ENCODE measurements at places on chromosomes 12 and 14.

- DNase-seq = peak; percentile 9
These were observed 15.8 kb upstream of the CPNE8 start for GRCh38 chr12:38921025-38921677.

GRCh38 chr14:99356031-99356608, 84.1 kb upstream of the BCL11B start:
- no peak for DNase-seq

- no peak for DNase-seq
These were observed 88.4 kb downstream of the RPAP3 start for GRCh38 chr12:47617476-47617875.

DNA sequence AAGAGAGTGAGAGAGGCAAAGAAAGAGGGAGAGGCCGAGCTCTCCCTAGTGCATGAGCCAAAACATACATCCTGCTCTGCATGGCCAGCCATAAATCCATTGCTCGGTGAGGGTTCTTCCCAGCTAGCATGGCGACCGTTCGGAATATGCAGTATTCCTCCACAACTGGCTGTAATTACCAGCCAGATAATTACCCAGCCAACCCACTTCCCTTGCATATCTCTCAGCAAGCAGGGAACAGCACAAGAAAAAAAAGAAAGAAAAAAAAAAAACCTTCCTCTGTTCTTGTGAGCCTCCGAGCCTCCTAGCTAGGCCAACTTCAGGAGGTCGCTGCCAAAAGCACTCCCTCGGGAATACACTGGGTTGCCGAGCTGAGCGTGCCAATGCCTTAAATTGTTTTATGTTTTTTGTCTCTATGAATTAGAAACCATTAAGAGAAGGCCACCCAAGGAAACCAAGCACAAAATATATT, 567.9 kb downstream of the MED13L start:
- DNase-seq = no peak

DNA sequence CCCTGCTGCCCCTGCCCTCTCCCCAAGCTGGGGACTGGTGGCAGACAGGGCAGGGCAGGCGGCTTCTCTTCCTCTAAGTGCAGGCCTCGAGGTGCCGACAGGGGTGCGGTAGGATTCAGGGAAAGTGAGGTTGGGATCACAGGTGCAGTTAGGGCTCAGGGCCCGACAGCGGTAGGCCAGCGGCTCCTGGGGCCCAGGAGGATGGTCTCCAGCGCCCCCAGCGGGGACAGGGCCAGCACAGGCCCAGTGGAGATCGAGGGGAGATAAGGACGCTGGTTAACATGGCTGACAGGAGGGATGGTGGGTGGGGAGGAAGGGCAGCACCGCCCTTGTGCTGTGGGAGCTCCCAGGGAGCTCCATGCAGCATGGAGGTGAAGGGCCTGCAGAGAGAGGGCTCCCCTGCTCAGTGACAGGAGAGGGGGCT, 935 bp upstream of the CRIP1 start:
- peak; percentile 84 for DNase-seq

DNA sequence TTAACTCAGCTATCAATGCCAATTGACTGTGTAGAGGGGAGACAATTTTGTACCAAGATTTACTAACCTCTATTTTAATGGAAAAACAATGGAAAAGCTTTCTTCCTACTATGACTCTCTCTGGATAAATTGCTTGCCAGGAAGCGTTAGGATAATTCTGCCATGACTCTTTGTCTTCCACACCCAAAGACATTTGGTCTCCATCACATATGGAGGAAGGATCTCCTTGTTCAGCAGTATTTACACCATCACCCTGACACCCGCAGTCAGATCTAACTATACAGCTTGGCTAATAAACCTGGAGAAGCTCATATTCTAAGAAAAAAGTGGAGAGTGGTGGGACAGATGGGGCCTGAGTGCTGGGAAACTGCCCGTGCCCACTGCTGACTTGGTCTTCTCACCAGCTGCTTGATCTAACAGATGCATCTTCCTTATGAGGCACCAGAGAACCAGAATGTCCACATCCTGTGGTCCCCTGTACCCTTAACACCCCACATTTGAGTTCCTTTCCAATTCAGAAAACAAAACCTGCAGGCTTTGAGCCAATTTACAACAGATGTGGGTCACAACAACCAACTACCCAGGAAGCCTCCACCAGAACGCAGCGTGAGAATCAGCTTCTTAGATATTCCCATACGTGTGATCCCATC, 154.0 kb downstream of the DAD1 start:
- DNase-seq = no peak

- peak; percentile 67 for DNase-seq
These were observed 359.9 kb downstream of the RGS6 start for GRCh38 chr14:72291908-72292688.

- no peak for DNase-seq
These were observed 15.4 kb downstream of the HSP90AA1 start for GRCh38 chr14:102071283-102071998.

DNA sequence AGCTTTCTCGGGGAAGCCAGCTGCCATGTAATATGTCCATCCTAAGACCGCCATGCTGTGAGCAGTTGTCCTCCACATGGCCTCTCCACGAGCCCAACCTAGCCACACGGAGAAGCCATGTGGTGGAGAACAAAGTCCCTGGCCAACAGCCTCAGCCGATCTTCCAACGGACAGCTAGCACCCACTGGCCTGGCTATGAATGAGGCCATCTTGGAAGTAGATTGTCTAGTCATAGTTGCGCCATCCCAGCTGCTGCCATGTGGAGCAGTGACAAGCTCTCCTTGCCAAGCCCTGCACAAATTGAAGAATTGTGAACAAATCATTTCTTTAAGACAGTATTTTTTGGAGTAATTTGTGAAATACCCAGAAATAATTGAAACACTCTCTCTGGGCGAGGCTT, 49.3 kb upstream of the USP44 start:
- no peak for DNase-seq

DNA sequence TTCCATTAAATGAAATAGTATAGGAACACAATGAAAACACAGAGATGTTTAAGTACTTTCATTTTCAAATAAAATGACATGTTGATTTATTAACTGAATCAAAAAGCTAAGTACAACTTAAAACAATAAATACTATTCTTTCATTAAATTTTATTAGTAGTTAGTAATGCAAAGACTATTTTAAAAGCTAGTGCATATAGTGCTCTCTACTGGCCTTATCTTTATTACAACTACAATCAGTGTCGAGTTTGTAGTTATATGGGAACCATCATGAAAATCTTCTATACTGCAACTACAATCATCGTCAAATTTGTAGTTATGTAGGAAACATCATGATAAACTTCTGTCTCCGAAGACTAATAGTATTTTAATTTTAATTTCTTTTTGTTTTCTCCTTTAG, 8.9 kb upstream of the LIN7A start:
- DNase-seq = no peak

- DNase-seq = no peak
These were observed 547.5 kb downstream of the VRK1 start for GRCh38 chr14:97344666-97345065.

DNA sequence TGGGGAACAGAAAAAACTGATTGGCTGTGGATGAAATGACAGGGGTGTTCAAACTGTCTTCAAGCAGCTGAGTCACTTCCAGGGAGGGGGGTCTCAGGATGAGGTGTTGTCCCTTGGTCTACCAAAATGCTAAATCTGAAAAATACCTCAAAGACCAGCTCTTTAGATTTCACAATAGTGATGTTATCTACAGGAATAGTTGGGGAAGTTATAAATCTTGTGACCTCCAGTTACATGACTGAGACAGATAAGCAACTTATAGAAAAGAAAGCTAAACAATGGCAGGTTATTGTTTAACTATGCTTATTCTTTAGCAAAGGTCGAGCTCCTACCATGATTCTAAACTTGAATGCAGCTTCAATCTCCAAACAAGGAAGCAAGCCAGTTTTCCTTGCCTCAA, 125.4 kb downstream of the SYT10 start:
- DNase-seq = no peak

GRCh38 chr12:54587315-54587873, 1.1 kb downstream of the PPP1R1A start:
- DNase-seq = no peak

DNA sequence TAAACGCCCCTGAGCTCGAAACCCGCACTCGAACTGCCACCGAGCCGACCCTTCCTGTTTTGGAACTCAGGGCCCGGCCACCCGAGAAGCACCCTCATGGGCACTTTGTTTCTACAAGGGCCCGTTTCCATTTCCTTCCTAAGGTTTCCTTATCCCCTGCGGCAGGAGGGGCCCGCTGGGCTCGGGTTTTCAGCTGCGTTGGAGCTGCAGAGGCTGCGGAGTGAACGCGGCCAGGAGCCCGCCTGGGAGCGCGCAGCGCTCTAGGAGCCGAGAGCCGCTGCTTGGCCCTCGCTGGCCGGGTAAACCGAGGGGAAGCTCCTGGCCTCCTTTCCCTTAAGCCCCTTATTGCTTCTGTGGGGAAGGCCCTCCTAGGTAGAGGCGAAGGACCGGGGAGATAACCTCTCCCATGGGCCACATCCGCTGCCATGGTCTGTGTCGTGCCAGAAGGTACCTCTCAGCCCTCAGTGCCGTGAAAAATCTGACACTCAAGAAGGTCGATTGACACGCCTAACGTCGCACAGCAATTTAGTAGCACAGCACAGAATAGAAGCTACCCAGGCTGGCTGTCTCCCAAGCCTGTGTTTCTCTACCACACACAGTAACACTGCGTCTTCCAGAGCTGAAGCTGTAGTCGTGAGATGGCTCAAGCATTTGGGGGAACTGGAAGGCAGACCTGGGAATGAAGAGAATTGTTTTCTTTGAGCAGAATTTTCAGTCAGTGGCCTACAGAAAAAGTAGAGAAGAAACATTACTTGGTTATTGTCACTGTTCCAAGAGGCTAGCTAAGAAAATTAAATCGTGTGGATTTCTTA, 12.9 kb upstream of the CALM1 start:
- peak; percentile 78 for DNase-seq

DNA sequence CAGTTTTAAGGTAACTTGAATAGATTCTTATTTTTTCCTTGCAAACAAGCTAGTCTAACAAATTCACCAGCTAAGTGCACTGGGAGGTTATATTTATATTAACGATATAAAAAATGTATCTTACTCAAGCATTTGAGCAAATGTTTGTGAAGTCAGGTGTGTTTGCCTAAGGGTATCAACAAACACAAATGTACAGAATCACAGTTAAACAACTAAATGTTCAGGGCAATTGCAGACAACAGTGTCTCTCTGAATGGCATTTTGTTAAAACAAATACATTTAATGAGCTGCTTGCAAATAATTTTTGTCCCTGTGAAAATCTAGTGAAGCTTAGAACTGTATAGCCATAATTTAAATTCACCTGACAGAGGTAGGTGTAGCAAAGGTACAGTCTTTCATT, 28.2 kb upstream of the FLRT2 start:
- no peak for DNase-seq

DNA sequence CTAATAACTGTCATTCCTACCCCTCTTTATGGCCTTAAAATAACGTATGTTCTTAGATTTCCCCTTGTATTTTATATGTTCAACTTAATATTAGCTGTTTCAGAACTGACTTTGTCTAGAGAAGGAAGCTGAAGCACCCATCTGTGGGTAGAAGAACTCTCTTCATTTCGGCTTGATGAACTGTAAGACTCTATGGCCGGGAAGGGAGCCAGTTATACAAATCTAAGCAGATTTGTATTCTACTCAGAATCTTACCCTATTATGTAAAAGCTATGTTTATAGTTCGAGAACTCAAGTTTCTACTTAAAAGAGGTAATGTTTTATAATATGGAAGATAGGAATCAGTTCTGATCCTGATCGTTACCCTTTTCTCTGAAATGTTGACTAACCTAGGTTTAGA, 390.9 kb upstream of the PRICKLE1 start:
- no peak for DNase-seq

GRCh38 chr12:49261721-49262120, 3.2 kb upstream of the TUBA1C start:
- no peak for DNase-seq
